ENCODE measurements at places on chromosomes 6 and 20.

DNA sequence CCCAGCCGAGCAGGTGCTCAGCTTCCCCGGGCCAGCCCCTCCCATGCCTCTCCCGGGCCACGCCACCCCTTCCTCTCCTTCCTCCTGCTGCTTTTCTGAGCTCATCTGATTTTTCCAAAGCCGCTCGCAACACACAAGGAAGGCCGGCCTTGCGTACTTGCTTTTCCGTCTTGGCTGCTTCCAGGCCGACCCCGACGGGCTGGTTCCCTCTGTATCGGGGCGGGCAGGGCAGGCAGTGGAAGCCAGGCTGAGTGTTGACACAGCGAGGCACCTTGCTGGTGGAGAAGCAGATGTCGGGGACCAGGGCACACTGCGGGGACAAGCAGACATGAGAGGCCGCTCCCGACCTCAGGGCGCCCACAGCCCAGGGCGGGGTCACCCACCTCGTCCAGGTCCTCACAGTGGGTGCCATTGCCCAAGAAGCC lies 21.1 kb downstream of the THBS2 start:
- no peak for DNase-seq

GRCh38 chr20:60427516-60427915 lies 469.3 kb downstream of the CDH26 start:
- DNase-seq = no peak

- no peak for DNase-seq
Measured at GRCh38 chr20:45181639-45182038, 6.9 kb downstream of the PI3 start.

- no peak for DNase-seq
Measured at GRCh38 chr6:112241820-112242429, 12.4 kb downstream of the LAMA4 start.

DNA sequence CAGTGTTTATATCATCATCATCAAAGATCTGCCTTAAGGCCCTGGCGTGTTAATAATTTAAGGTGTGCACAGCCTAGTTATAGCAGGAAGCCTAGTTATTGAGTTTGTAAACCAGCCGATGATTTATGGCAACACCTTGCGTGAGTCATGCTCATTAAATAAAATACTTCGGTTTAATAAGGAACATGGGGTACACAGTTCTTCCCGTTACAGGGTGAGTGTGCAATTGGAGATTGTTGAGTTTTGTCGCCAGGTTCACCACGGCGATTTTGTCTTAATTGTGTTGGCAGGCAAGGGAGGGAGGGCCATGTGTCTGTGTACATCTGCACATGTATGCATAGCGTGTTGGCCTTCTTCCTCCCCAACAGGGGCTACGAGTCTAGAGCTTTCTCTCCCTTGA lies 104.0 kb downstream of the TFAP2A start:
- no peak for DNase-seq
